ENCODE measurements at places on chromosomes 1 and 21.
A peak's percentile ranks its signal among the peaks of the same experiment; 100 is the strongest.

- no peaks in the 10 kb centered on the region for H3K4me1 ChIP-seq
- DNase-seq = no peak
- no peaks in the 10 kb centered on the region for H3K36me3 ChIP-seq
- no peaks in the 10 kb centered on the region for H3K27me3 ChIP-seq
- no peak overlapping the region for H3K27ac ChIP-seq
Measured at GRCh38 chr1:81443288-81443687, 357.4 kb upstream of the ADGRL2 start.

DNA sequence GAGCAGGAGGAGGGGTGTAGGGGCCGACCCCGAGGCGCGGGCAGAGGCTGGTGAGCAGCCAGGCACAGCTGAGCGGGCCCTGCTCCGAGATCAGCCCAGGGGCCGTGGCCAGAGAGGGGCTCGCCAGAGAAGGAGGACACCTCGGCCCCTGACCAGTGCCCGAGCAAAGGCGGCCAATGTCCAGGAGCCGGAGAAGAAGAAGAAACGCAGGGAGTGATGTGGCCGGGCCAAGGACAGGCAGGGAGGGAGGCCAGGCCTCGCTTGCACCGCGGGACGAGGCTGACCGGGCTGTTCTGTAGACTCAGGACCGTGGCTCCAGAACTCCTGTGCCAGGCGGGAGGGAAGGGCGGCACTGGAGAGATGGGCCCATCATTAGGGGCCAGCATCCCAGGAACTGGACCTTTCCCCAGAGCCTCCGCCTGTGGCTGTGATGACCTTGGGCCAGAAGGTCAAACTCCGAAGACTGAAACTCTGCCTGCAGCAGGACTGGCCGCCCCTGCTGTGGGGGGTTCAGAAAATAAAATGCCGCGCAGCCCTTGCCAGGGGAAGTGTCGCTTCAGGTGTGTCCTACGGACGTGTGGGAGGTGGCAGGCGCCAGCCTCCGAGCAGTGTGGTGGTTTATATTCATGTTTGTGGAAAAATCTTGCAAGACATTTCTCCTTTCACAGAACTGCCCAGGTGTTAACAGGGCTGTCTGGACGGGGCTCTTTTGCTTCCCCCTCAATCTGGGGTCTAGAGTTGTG lies 14.4 kb downstream of the RRP1 start:
- H3K27ac ChIP-seq = no peak overlapping the region
- peaks cover 79% of the 10 kb centered on the region for H3K36me3 ChIP-seq
- no peaks in the 10 kb centered on the region for H3K27me3 ChIP-seq
- no peak overlapping the region for H3K4me3 ChIP-seq
- DNase-seq = no peak

- H3K4me1 ChIP-seq = peaks cover 6% of the 10 kb centered on the region
- H3K27ac ChIP-seq = no peak overlapping the region
Measured at GRCh38 chr1:61337441-61337951, 255.1 kb downstream of the NFIA start.

DNA sequence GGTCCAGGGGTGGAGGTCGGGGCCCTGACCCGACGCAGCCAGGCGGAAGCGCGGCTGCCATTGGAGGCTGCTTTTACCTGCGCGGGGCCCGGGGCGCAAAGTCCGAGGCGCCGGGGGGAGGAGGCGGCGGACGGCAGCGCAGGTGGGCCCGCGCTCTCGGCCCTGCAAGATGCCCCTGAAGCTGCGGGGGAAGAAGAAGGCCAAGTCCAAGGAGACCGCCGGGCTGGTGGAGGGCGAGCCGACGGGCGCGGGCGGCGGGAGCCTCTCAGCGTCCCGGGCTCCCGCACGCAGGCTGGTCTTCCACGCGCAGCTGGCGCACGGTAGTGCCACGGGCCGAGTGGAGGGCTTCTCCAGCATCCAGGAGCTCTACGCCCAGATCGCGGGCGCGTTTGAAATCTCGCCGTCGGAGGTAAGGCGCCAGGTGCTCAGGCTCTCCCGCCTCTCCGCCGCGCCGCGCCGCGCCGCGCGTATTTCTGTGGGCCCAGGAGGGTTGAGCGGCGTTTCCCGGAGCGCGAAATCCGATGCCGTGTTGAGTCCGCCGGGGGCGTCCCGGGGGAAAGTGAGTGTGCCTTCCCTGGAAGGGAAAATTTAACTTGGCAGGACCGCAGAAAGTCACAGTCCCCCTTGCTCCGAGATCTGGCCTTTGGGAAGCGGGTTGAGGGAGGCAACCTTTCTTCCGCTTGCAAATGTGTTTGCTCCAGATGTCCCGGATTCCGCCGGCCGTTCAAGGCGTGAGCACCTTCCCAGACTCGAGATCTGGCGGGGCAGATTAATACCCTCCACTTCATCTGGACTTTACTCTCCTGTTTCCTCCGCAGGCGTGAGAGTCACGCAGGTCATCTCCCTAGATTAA lies at the start of gene GIPC2:
GIPC2 (plus strand) TSS at position 41 of the 853 bp plus-strand sequence; CDS start at position 170, 129 bp downstream.
- H3K4me1 ChIP-seq = no peaks in the 10 kb centered on the region
- DNase-seq = no peak
- no peak within 1 kb of the TSS for H3K27ac ChIP-seq
- no peak within 1 kb of the TSS for H3K4me3 ChIP-seq
- no peaks in the 10 kb centered on the region for H3K36me3 ChIP-seq

DNA sequence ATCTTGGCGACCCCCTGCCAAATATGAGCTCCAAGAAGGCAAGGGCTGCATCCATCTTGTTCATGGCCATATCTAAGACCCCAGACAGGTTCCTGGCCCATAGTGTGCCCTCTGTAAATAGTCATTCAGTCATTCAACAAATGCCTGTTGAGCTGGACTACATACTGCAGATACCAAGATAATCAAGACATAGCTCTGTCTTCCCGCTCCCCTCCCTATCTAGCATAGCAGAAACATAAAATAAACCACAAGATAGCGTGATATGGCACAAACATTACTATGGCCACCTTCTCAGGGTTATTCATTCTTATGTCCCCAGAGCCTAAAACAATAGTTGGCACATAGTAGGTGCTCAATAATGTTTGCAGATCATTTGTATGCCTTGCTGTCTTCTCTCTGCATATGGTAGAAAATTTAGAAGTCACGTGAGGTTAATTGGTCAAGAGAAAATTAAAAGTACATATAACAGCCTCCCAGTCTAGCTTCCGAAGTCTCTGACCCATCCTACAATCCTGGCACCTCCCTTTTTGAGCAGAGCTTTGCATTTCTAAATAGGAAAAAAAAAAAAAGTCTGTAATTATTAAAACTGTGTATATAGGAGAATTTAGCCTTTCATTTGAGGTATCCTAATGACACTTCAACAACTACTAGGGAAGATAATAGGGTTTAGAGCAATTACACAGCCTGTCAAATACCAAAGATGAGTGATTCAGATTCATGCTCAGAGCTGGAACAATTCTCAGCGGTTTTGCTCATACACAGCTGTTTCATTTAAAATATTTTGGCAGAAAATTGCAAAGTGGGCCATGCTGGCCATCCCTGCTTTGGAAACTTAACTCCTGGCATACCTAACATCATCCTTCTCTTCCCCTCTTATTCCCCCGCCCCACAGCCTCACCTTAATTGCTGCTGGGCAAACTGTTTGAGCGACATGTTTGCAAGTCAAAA lies 219.0 kb downstream of the KAZN start:
- H3K4me1 ChIP-seq = peaks cover 16% of the 10 kb centered on the region
- no peak overlapping the region for H3K4me3 ChIP-seq
- no peaks in the 10 kb centered on the region for H3K36me3 ChIP-seq
- no peaks in the 10 kb centered on the region for H3K27me3 ChIP-seq
- no peak overlapping the region for H3K27ac ChIP-seq
- peak; percentile 29 for DNase-seq

All from K562 (cell line).